ENCODE measurements at places on chromosomes 7 and 10.

DNA sequence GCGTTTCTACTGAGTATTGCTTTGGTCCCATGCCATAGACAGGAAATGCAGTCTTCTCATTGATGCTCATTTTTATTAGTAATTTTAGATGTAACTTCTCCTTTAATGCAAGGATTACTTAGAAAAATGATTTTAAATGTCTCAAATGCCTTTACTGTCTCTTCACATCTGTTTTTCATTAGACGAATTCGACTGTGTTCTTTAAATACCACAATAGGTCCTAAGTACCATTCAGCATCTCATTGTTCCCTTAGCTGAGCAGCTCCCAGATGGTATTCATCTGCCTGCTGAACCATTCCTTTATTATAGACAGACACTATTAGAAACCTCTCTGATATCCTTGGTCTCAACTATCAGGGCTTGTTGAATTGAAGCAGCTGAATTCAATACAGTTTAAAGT is 113.6 kb downstream of the LSMEM1 start:
- no peak for DNase-seq

DNA sequence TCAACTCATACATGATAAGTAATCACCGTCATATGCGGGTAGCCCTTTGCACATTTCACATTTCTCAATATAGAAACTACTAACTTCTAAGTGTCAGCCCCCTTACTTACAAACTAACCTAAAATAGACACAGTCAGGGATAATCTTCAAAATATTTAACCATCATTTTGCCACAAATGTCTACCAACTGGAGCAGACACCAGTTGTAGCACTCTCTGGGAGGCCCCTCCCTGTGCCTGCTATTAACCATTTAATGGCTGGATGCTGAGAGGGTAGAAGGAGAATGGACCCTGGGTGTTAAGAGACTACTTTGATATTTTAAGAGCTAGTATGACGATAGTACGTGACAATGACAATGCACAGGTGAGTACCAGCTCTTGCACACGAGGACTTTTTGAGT is 116.4 kb downstream of the SORBS1 start:
- DNase-seq: no peak

DNA sequence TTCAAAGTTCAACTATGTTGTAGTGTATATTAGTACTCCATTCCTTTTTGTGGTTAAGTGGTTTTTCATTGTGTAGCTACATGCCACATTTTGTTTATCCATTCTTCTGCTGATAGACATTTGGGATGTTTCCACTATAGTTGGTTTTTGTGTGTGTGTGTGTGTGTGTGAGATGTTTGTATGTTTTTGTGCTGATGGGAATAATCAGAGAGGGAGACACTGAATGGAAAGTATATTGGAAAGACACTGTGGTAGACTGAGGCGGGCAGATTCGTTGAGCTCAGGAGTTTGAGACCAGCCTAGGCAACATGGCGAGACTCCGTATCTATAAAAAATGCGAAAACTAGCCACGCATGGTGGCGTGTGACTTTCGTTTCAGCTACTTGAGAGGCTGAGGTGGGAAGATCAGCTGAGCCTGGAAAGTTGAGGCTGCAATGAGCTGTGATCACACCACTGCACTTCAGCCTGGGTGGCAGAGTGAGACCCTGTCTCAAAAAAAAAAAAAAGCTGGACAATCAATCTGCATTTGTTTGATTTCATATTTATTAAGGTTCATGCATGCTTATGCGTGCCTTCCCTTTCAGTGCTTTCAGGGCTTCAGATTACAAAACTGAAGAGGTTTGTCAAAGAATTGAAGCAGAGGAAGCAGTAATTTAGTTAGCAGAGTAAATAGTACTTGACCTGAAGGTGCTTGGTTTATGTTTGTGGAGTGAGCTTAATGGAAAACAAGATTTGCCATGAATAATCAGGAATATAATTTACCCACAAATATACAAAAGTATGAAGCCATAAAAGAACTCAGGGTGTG is 14.7 kb downstream of the SEC24C start:
- DNase-seq: no peak

GRCh38 chr10:11505639-11506038 is 105.8 kb downstream of the USP6NL start:
- DNase-seq: no peak

DNA sequence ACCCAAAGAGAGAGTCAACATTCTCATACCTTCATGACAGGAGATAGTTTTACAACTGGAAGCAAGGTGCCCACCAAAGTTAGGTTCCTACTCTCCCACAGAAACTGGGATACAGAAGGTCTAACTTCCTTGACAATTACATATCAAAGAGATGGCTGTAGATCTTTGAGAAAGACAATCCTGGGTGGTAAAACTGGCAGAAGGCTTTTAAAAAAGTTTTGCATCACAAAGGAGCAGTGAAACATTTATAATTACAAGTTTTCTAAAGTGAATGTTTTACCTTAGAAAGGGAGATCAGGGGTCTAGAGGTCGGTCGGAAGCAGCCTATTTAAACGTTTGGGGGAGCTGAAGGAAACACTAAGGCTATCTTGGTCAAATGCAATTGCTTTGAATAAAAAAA is 166.6 kb upstream of the STEAP1 start:
- DNase-seq: no peak

GRCh38 chr10:102791754-102792395 is 45.3 kb downstream of the CYP17A1 start:
- no peak for DNase-seq
